ENCODE measurements at places on chromosomes 16 and 17.

DNA sequence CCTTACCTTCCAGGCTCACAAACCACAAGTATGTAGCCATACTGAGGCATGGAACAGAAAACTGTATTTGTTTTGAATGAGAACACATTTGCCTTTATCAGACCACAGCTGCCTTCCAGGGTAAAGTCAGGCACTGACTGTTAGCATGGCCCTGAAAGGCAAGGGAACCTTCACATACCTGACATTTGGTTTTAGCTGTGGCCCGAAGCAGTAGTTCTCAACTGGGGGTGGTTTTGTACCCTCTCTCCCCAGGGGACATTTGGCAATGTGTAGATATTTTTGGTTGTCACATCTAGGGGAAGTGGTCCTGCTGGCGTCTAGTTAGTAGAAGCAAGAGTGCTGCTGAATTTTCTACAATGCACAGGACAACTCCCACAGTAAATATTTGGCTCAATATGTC, 9.2 kb downstream of the HERPUD1 start:
- no peak for DNase-seq

GRCh38 chr17:16933317-16934132, 38.4 kb downstream of the TNFRSF13B start:
- DNase-seq, result peak; percentile 9

DNA sequence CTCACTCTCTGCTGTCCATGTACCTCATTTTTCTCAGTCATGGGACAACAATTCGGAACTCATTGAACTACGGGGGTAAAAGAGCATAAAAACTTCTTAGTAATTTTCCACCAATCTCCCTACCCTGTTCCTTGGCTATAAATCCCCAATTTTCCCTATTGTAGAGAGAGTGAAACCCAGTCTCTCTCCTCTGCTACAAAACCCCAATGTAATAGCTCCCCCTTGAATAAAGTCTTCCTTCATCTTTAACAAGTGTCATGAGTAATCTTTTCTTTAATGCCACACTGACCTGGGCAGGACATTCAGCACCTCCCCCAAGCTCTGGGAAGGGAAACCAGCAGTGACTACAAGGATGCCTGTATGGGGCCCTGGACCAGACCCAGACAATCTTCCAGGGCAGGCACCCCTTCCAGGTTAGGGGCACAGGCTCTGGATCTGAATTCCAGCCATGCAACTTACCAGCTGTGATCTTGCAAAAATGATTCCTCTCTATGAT, 10.2 kb upstream of the EIF1 start:
- DNase-seq, result no peak

GRCh38 chr16:3467921-3468320, 24.4 kb downstream of the NAA60 start:
- DNase-seq, result no peak

DNA sequence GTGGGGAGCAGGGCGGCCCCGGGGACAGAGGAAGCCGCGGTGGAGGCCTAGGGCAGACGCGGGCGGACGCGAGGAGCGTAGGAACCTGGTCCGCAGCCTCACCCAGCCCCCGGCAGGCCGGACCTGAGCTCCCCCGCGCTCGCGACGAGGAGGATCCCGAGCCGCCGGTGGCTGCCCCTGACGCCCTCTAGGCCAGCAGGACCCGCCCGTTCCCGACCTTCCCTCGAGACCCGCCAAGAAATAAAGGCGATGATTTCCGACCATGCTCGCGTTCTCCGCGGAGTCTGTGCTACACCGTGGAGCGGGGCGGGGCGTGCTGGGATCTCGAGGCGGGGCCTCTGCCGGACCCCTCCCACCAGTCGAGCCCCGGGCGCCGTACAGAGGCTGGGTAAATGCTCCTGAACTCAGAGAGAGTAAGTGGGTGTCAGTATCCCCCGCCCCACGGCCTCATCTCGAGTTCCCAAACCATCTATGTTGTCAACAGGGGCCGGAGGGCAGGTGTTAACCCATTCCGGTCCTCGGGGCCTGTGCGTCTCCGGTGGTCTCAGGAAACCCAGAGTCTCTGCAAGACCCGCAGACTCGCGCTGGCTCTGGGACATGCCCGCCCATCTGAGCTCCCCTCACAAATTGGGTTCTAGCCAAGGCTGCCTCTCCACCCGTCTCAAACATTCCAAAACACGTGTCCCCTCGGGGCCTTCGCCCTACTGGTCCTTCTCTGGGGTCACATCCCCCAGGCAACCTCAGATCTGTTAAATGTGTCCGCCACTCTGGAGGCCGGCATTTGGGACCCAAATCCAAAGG, 13.7 kb downstream of the SYCE1L start:
- peak; percentile 78 for DNase-seq

GRCh38 chr16:11768849-11769248, 26.2 kb upstream of the TXNDC11 start:
- DNase-seq, result no peak

DNA sequence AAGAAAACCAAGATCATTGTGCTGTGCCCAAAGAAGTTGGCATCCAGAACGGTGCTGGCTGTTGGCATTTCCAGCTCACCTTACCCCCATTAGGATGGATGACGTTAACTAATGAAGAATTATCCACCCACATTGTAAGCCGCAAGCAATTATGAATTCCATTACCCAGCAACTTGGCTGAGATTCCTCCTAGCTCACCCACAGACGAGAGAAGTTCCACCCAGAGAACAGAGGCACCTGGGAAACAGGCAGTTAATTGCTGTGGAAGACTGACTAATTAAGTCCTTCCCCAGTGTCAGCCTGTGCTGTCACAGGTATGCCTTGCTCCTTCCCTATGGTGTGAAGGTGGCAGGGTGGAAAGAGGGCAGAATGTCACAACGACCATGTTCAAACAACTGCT, 456.2 kb upstream of the CDH5 start:
- DNase-seq, result no peak

DNA sequence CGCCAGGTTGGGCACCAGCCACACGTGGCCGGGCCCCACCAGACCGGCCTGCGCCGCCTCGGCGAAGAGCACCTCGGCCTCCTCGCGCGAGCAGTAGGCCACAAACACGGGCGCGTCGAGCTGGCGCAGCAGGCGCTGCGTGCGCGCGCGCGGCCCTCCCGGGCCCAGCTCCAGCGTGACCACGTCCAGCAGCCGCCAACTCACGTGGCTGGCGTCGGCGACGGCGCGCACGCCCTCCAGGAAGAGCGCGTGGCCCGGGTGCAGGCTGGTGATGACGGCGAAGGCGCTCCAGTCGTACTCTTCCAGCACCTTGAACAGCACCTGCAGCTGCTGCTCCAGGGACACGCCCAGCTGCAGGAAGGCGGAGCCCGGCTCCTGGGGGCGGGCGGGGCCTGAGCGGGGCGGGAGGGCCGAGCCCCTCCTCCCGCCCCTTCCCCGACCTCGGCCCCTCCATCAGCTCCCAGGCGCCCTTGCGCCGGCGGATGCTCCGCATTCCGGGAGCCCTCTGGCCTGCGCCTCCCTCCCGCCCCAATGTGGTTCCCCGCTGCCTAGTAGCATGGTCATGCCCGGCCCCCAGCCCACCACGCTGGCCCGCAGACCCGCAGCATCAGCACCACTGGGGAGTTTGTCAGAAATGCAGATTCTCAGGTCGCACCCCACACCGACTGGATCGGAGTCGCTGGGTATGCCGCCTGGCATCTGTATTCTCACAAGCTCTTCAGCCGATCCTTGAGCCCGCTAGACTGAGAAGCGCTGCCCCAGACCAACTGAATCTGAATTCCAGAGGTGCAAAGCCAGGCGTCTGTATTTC, 7.2 kb downstream of the GRIN2C start:
- no peak for DNase-seq

- no peak for DNase-seq
These were observed 180.9 kb downstream of the AIPL1 start for GRCh38 chr17:6254036-6254435.

Data from right hindlimb (tissue), 1 donor.